Stimulated activated CD8-positive, alpha-beta memory T cell treated with anti-CD3 and anti-CD28 coated beads, Interleukin-12 subunit alpha, Interleukin-12 subunit beta, amount 100 ng/mL, for 1 hour (primary cell): ENCODE measurements at places on chromosomes 2 and 18.

DNA sequence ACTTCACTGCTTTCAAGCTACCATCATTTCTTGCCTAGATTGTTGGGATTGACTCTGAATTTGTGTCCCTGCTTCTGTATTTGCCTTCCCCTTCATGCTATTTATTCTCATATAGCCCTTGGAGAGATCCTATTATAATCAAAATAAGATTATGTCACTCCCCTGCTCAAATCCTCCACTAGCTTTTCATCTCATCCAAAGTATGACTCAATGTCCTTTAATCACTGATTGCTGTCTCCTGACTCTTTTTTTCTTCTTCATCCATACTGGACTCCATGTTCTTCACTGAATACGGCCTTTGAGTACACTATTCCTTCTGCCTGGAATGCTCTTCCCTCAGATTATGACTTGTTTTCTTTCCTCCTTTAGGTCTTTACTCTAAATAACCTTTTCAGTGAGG, 5.0 kb downstream of the RBKS start:
- no peak for DNase-seq

DNA sequence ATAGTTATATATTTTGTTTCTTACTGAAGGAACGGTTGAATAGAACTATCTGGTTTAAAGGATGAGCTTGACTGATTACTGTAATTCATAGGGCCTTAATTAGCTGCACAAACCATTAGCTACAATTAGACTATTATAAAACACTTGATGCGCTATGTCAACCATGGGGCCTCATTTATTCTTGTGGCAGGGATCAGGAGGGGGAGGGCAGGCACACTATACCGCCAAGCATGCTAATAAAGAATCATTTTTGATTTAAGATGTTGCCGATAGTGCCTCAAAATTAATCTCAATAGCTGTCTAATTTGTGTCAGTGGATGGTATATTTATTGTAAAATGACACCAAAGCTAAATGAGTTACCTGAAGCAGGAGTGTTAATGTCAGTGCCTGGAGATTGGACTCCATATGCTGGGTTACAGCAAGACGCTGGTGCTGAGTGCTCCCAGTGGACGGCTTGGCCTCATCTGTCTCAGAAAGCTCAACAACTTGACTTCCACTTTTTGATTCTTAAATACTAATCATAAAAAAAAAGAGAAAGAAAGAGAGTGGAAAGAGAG, 1007.0 kb upstream of the CELF4 start:
- no peak for DNase-seq

GRCh38 chr2:205902041-205902899, 183.7 kb downstream of the INO80D start:
- DNase-seq: no peak

DNA sequence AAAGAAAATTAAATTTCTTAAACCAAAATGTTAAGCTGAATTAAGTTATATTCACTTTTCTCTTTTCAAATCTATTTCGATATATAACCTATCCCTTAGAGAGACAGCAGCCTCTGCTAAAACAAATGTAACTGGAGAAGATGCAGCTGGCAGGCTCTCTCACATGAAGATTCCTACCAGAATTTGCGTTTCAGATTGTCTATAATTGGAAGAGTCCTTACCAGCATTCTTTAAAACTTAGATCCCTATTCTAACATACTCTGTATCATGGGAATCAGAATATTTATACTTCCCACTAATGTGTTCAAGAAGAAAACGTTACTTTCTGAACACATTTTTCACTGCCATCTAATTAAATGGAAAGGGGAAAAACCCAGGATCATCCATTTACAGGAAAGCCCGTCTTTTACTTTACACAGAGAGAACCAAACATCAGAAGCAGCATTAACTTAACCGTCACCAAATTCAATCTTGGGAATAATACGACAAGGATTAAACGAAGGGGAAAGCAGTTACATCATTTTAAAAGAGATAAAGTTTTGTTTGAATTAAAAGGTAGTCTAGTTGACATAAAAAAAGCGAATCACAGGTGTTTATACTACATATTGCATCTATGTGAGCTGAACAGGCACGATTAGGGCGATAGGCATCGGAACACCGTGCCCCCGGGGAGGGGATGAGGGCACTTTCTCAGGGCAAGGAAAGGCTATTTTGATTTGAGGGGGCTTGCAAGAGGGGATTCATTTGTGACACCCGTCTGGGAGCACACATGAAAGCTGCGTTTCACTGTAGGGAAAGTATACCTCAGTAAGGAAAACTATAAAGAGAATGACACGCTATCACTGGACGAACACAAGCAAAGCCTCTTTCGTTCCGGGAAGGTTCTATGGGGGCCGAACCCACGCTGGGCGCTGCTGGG, 1.3 kb downstream of the PTPN2 start:
- DNase-seq: no peak
